Hematopoietic multipotent progenitor cell treated with erythropoietin and hydrocortisone succinate and interleukin-3 and kit ligand, for 4 days (in vitro differentiated cells): ENCODE measurements at places on chromosomes 5 and 9.

DNA sequence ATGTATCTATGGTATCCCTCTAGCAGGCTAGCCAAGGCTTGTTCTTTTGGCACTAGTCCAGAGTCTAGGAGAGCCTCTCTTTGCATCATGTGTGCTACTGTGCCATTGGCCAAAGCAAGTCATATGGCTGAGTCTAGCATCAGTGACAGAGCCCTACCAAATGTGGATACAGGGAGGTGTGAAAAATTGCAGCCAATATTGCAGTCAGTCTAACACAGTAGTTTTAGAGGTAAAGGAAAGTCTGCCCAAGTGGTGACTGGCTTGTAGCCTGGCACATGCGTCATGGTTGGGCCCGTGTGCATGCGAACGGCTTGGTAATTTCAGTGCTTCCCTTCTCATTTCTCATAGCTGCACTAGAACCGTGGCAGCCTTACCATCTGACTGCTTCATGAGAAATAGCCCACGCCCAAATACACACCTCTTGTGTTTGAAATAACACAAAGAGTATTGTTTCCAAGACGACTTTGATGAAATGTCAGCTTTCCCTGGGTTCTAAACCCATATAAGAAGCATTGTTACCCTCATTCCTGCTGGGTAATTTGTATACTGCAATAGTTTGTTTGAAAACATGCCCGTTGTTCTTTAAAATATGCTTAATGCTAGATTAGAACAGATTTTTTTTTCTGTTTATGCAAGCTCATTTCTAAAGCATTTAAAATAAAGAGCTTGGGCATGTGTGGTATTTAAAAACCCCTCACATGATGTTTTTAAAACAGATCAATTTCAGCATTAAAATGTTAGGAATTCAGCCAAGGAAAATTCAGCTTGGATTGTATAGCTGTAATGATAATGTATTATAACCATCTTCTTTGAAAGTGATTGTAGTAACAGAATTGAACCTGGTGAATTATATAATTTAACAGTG lies 113.2 kb downstream of the TLE4 start:
- DNase-seq, result no peak

DNA sequence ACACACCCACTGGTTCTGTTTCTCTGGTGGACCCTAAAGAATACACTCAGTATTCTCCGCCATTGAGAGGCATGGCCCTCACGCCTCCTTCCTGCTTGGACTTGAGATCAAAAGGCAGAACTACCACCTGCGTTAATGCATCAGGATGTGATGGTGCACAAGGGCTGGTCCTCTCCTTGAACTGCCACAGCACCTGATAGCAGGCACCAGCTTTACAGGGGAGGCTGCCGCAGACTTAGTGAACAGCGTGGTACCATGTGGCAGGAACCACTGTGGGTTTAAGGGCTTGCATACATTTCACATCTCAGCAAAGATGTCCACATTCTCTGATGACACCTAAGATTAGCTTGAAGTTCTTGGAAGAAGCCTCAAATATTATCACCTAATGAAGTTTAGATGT lies 208.7 kb downstream of the GADD45G start:
- no peak for DNase-seq

DNA sequence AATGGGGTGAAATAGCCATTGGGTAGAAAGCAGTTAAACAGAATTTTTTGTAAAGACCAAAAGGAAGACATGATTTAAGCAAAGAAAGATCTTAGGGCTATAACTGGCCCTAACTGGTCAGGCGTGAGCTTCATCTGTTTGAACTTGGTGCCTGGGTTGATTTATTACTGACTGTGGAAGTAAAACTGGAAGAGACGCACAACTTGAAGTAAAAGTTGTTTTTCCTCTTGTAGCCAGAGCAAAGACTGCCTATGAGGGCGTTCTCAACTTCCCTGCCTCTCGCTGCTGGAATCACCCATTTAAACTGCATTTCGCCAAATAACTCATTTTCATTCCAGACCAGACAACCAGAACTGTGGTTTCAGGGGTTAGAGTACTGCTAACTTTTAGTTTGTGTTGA lies 1.5 kb downstream of the THBS4 start:
- no peak for DNase-seq

DNA sequence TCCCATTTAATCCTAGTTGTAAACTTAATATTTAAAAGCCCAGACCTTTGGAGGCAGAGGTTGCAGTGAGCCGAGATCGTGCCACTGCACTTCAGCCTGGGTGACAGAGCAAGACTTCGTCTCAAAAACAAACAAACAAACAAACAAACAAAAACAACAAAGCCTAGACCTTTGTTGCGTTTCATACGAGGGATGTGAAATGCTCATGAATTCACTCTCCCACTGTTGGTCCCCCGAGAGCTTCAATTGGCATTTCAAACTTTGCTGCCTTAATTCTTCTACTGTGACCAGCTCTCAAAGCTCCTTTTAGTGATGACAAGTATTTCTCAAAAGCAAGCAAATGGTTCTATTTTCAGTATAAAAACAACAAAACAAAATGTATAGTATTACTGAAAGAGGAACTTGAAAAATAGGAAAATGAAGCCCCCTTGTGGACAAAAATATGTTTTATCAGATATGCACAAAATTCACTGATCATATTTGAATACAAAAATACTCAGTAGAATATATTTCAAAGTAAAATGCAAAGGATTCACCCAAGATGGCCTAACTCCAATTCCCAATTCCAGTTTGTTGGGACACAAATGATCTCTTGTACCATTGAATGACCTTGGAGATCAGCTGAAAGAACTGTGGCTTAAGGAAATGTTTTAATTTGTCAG lies 140.4 kb downstream of the ESM1 start:
- DNase-seq, result peak; percentile 84
